ENCODE measurements at places on chromosomes 7 and 10.

GRCh38 chr10:128026615-128027300, 99.5 kb downstream of the MKI67 start:
- no peak for DNase-seq

DNA sequence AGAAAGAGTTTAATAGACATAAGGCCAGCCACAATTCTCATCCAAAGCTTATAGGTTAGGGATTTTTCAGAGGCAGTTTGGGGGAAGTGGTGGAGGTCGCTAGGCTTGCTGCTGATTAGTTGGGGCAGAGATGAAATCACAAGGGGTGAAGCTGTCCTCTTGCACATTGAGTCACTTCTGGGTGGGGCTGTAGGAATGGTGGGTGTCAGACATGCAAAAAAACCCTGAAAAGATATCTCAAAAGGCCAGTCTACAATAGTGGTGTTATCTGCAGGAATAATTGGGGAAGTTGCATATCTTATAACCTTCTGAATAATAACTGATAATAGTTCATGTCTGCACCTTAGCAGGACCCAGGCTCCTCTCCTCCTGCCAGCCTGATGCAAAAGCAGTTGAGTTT, 2.1 kb downstream of the FAM24B start:
- DNase-seq, result no peak

DNA sequence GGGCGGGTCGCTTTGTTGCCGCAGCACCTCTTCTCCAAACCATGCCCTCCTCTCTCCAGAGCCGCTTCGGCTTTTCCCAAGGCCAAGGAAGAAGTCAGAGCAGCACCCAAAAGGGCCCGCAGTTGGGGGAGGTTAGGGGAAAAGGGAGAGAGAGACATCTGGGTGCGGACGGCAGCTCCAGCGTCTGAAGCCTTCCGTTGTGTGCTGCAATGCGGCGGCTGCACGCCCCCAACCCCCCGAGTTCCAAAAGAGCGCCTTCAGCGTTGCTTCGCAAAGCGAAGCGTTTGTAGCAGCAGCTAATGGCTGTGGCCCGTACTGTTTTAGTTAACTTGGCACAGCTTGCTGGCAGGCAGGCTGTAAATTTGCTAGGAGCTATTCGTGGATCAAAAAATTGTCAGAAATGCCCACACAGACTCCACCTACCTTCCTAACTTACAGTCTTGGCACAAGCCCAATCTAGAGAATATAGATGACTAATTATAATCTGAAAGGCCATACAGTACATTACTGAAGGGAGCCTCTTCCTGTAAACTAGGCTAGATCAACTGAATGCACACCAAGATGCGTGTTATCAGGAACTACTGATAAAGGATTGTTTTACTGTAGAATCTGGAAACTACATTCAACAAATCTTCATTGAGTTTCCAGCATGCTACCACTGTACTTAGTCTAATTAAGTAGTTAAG, 1.1 kb upstream of the KBTBD2 start:
- DNase-seq, result peak; percentile 51

- DNase-seq, result peak; percentile 41
Measured at GRCh38 chr10:21398563-21399231, 126.8 kb downstream of the SKIDA1 start.

GRCh38 chr10:27225011-27225590, 15.5 kb downstream of the ACBD5 start:
- DNase-seq, result no peak

DNA sequence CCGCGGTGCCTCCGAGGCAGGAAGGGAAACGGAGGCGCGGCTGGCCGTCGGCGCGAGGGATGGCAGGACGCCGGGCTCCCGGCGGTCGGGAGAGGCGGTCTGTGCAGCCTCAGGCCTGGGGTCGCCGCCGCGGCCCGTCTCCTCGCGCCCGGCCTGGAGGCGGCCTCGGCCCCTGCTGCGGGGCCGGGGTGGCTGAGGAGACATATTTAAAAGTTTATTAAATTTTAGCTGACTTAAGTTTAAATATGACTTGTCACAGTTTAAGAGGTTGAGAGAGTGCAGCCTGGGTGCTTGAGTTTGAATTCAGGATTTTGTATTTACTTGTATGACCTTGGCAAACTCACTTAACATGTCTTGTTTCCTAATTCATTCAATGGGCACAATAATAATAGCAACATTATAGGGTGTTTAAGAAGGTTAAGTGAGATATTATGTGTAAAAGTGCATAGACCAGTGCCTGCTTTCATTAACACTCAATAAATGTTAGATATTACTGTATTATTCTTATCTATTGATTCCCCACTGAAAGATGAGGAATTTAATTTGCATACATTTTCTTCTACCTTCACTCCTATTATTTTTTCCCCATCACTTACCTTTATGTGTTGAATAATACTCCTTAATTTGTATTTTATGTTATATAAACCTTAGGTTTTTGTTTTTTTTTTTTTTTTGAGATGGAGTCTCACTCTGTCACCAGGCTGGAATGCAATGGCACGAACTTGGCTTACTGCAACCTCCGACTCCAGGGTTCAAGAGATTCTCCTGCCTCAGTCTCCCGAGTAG, 718 bp downstream of the DYNC2I1 start:
- DNase-seq, result no peak

DNA sequence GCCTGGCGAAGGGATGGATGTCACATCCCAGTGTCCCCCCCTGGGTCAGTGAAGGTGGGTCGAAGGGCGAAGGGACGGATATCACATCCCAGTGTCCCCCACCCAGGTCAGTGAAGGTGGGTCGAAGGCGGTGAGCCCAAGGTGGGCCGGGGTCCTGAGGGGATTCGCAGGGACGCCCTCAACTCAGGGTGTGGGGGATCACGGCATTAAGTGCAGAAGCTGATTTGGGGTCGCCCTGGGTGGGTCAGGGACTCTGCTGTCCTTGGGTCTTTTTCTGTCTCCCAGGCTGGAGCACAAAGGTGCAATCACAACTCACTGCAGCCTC, 21.9 kb downstream of the ADAP1 start:
- DNase-seq, result no peak

- no peak for DNase-seq
Measured at GRCh38 chr10:75108684-75109458, 2.6 kb upstream of the SAMD8 start.

DNA sequence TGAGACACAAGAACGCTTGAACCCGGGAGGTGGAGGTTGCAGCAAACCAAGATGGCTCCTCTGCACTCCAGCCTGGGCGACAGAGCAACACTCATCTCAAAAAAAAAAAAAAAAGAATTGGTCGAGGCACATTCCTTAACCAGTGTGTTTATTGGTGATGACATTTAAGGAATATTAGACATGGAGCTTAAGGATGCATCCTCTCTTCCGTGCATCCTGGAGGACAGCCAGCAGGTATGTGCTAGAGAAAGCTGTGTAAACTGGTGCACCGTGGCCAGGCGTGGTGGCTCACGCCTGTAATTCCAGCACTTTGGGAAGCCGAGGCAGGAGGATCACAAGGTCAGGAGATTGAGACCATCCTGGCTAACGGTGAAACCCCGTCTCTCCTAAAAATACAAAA, 11.8 kb downstream of the ZKSCAN1 start:
- no peak for DNase-seq

- DNase-seq, result no peak
Measured at GRCh38 chr7:80133361-80134114, 1.1 kb upstream of the GNAI1 start.

DNA sequence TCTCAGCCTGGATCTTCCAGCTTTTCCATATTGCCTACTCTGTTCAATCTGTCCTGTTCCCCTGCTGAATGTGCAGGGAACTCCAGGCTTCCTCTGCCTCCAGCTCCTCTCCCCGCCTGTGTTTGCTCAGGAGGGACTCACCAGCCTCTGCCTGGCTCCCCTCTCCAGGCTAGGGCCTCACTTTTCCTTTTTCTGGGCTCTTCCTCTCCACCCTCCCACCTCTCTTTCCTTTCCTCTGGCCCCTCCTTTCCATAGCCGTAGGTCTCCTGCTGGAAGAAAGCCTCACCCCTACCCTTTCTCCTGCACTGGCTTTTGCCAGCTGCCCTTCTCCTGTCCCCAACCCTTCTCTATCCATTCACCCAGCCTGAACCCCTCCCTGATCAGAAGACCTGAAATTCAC, 25.0 kb downstream of the PILRA start:
- DNase-seq, result no peak
